ENCODE measurements at places on chromosomes 4 and X. TPM values are rescaled to one million over a fixed set of nuclear protein-coding genes. Genes with fewer than 3 reads are reported as not detected.

DNA sequence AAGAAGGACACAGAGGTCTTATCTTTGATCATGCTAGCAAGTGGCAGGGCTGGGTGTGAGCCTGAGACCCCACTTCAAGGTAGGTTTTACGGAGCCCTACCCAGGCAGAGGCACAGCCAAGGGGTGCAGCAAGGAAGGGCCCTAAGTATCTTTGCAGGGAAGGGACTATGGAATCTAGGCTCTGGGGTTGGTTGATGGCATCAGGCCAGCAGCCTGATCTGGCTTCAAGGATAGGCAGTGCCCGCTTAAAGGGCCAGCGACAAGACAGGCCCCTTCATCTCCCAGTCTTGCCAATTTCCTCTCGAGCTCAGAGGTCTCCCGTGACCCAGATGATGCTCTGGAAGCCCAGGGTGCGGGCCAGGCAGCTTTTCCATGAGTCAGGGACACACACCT, 5.8 kb downstream of the ABLIM2 start:
- no peak for DNase-seq

DNA sequence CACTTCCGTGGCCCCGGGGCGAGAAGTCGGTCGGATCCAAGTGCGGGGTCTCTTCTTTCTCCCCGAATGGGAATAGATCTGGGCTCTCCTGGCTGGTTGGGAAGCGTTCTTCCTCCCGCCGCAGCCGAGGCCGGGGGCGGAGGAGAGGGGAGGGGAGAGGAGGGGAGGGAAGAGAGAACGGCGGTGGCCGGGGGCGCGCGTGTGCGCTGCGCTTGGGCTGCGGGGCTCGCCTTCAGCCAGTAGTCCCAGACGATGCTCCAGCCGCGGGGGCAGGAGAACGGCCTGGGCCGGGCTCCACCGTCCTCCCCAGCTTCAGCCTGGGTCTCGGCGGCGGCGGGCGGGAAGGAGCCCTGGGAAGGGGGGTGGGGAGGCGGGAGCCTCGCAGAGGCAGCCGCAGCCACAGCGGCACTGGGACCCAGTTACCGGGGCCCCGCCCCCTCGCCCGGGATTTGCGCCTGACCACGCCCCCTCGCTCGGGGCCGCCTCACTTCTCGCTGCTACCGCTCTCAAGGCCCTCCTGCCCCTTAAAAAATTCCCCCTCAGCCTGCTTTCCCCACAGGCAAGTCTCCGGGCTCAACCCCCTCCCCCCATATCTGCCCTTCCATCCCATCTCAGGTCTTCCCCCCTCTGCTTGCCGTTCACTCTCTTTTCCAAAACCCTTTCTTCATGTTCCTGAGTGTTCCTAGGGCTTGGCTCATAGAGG, at the start of gene FGD1:
FGD1 (minus strand) TSS at position 421 of the 703 bp plus-strand sequence. CDS start 802 bp downstream, outside the sequence.
- no peak for DNase-seq

DNA sequence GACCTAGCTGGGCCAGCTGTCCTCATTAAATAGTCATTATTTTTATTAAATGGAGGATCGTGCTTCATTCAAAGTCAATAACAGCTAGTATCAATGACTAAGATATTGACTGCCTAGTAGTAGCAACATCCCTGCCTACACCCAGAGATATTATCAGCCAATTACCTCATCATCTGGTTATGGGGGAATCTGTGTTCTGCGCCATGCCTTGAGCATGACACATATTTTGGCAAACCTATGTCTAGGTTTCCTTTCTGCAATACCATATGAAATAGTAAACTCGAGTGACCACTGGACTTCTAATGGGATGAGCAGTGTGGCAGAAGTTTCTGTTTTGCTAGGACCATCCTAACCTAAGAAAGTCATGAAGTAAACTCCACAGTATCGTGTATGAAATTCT, 50.0 kb upstream of the AADAT start:
- DNase-seq, result no peak

DNA sequence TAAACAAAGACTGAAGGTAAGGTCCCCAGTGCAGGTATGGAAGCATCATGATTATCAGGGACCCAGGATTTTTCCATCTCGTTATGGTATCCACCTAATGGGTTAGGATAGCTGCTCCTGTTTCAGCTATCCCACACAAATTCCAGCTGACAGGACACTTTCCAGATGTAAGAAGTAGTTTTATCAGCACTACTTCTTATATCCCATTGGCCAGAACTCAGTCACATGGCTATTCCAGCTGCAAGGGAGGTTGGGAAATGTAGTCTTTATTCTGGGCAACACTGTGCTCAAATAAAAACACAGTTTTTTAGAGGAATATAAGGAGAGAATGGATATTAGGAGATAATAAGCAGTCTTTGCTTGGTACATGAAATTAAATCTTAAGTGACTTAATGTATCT, 96.7 kb downstream of the SRPX start:
- DNase-seq, result no peak

DNA sequence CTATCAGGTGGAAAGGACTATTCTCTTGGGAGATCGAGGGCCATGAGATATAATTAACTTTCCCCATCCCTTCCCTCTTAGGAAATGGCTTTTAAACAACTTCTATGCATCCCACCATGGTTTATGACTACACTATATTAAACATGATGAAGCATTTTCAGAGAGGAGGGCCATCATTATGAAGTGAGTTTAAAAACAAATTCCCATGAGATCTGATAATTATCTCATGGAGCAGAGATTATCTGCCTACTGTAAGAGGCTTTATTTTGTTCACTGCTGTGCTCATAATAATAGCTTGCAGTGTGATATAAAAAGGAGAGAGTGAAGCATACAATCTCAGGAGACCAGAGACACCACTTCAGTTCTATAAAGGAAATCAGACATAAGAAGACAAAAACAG, 330.5 kb upstream of the ZFP42 start:
- no peak for DNase-seq

PRSS12 gene
- 9.2 TPM for total RNA-seq

MSX1 gene
- total RNA-seq, result 1.4 TPM

H2AZ1 gene
- 419 TPM for total RNA-seq

MAGEB2 gene
- total RNA-seq, result not detected

PRKX gene
- total RNA-seq, result 27.8 TPM

All from esophagus squamous epithelium (tissue), 5 donors.